ENCODE measurements at places on chromosomes 11 and 22.

DNA sequence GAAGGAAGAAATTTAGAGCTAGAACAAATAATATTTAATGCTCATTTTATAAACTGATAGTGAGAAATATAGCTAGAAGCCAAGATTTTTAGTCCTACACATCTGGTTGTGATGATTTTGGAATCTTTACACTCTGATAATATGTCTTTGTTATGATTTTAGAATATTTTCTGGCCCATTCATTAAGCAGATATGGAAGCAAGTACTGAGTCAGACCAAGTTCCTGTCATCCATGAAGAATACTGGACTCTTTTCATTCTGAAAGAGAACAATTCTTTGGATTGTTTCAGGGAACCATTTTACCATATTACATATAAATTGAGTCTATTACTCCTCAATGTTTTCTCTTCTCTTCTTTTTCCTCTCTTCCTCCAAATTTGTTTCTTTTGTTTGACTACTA, 227.4 kb downstream of the TMEM135 start:
- no peak for DNase-seq

DNA sequence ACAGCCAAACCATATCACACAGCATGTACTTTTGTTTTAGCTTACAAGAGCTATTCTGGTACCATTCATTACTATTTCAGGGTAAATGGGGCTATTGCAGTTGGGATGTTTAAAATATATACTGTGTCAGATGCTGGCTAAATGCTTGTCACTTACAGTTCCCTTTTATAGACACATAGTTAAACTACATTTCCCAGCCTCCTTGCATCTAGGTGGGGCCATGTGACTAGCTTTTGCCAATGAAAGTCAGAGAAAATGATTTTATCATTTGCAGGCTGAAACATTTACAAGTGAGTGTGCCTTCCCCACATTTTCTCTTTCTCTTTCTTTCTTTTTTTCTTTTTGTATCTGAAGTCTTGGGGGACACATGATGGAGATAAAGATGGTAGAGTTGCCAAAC, 7.8 kb upstream of the IFTAP start:
- DNase-seq: no peak

- DNase-seq: no peak
Measured at GRCh38 chr11:17526931-17527627, 17.1 kb downstream of the USH1C start.

- no peak for DNase-seq
Measured at GRCh38 chr22:37472418-37473006, 13.7 kb downstream of the MFNG start.

DNA sequence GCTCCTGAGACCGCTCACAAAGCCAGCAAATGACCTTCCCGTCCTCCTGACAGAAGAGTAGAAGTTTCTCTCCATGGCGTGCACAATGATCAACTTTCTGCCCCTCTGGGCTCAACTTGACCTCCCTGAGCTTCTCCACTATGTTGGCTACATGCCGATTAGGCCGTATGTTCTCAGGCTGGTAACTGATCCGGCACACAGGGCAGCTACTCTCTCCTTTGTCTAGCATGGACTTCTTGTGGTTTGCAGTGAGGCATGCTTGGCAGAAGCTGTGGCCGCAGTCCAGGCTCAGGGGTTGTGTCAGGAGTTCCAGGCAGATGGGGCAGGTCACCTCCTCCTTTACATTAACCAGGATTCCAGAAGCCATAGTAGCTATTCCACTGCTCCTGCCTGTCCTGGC, 5.1 kb downstream of the TRIM5 start:
- DNase-seq: no peak

GRCh38 chr11:74611369-74611861, 19.0 kb downstream of the POLD3 start:
- no peak for DNase-seq

DNA sequence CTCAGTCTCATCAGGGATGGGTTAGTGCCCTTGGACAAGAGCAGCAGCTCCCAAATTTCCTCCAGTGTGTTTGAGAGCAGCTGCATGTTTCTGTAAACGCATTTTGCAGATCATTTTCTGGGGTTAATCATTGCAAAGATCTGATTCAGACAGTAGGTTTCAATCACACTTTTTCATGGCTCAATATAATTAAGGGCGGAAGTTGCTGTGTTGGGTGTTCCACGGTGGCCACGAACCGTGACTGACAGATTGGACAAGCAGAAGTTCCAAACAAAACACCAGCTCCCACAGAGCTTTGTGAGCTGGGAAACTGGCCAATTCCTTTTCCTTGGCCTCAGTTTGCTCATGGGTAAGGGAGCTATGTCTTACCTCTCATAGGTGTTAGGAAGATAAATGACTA, 8.4 kb upstream of the RASSF10 start:
- no peak for DNase-seq

GRCh38 chr22:27386186-27386585, 415.4 kb downstream of the MN1 start:
- DNase-seq: no peak

DNA sequence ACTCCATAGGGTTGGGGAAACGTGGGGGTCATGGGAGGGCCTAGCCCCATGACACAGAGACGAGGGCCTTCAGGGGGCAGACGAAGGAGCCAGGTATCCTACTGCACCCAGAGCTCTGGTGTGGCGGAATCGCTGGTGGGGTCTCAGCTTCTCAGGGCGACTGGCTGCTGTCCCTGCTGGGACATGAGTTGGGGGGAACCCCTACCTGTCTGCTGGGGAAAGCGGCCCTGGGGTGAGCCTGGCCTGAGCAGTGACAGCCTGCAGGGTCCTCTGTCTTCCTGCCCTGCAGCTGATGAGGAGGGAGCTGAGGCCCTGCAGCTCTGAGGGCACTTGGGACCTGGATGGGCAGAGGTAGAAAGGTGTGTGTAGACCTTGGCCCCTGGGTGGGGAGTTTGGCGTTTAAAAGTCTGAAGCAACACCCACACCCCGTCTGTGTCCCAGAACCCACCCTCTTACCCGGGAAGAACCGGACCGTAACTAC, 33.6 kb upstream of the GRAMD4 start:
- no peak for DNase-seq

DNA sequence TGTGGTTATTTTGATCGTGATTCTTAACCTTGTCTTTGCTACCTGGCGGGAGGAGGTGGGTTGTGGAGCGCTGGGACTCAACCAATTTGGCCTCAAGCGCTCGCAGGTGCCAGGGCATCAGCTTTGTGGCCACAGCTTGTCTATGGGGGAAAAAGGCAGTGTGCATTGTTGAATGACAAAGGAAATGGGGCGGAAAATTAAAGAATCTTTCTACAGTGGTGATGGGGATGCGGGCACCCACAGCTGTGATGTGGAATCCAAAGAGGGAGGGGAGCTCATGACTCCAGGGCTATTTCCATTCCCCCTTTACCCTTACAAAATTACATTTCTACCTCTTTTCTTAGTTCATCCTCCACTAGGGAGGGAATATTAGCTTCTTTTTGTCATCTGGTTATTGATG, 1.1 kb downstream of the SLC6A5 start:
- DNase-seq: no peak

DNA sequence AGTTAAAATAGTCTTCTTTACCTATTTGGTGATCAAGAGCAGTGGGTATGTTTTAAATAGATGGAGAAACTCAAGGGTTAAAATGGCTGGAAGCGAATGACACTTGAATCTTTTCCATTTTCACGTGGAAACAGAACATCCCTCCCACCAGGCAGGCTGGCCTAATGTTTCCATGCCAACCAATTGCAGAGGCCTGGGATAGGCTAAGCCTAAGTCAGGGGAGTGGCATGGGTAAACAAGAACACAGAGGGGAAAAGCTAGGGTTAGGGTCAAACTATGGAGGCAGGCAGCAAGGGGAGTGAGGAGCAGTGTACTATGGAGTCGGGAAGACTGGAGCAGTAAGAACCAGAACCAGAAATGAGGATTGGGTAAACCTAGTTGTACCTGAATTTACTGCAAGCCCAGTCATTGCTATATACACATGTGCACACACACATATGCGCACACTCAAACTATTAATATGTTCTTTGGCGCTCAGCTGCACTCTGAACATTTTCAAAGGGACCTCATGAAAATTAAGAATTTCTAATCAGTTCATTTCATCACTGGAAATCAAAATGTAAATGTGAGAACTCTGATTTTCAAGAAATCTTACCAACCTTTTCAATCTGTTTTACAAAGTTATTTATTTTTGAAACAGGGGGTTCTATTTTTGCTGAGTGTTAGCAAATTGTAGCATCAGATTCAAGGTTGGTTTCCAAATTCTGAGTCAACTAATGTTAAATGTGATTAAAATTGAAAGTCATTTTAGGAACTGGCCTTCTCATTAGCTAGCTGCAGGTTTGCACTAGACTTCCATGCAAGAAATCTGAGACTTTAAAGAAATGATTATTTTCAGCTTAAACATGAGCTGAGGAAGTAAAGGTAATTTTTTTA, 327.0 kb upstream of the CCDC90B start:
- no peak for DNase-seq

DNA sequence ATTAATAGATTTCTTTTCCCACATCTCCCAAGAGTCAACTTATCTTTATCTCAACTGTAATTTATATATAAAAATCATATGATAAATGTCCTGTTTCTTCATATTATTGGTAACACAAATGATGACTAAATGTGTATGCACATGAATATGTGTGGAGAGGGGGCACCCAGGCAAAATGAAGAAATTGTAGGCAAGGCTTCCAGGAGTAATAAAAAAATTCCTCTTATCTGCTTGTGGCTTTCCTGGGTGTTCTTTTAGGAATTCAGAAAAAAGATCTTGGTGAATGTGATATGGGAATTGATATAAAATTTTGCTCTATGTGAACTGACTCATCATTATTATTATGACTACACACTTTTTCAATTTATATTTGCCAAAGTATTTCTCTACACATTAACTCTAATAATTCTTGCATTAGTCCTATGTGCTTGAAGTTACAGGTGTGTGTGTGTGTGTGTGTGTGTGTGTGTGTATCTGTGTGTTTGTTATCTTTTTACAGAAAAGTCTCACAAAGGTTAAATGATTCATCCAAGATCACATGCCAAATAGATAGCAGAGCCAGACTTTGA, 197.8 kb downstream of the SOX6 start:
- DNase-seq: no peak

GRCh38 chr11:91654686-91655085, 569.9 kb upstream of the FAT3 start:
- DNase-seq: no peak

DNA sequence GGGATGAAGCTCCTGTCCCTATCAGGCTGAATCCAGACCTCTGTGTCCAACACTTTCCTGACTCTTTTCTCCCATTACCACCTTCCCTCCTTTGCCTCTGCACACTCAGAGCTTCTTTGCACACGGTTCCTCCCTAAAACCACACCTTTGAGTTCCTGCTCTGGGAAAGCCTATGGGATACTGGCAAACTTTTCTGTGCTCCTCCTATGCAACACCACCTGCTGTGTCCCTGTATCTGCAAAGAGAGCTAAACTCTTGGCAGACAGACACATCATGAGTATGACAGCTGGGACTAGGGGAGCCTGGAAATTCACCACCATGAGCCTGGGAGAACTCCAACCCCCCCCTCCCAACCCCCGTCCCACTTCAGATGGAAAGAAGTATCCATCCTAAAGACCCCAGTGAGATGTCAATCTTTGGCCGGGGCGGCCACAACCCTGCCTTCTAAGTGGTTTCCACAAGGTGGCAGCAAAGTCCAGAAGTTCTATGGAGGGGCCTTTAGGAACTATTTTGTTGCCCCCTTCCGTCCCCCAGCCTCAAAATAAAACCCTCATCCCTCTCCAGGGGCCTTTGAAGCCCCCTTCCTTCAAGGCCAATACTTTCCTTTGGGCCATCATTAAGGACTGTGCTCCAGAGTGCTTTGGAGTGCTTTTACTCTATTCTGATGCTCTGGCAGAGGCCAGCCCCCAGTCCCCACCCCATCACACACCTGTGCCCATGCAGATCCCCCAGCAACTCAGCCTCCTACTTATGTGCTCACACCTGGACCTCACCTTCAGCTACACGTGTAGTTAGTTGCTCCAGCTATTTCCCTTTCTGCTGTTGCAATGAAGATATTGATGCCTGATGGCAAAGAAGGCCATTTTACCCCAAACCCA, 19.4 kb downstream of the HTR3A start:
- DNase-seq: no peak

DNA sequence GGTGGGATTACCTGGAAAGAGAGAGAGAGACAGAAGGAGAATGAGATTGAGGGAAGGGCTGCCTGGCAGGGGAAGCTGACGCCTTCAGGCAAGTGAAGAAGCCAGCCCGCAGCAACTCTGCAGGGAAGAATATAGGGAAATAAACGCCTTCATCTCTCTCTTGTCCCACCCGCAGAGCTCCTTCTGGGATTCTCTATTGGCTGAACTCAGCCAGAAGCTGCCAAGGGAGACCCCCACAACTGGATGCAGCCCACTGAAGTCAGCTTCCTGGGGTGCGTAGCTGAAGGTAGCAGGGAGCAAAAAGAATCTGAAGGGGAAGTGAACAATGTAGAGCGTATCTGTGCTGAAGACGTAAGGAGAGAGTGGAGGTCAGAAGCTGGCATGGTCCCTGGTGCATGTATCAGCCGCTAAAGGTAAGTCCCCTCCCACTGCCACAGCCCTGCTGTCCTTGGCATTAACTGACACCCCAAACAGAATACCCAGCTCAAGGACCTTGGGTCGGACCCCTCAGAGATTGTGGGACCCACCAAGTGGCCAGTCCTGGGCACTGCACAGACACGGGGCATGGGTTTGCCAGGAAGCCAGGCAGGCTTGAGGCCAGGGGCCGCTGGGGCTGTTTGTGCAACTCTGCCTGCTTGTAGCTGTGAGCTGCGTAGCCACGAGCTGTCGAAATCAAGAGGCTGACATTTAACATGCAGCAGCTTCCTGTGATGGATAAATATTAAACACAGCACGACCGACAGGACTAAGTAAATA, 469.9 kb downstream of the MN1 start:
- DNase-seq: no peak

DNA sequence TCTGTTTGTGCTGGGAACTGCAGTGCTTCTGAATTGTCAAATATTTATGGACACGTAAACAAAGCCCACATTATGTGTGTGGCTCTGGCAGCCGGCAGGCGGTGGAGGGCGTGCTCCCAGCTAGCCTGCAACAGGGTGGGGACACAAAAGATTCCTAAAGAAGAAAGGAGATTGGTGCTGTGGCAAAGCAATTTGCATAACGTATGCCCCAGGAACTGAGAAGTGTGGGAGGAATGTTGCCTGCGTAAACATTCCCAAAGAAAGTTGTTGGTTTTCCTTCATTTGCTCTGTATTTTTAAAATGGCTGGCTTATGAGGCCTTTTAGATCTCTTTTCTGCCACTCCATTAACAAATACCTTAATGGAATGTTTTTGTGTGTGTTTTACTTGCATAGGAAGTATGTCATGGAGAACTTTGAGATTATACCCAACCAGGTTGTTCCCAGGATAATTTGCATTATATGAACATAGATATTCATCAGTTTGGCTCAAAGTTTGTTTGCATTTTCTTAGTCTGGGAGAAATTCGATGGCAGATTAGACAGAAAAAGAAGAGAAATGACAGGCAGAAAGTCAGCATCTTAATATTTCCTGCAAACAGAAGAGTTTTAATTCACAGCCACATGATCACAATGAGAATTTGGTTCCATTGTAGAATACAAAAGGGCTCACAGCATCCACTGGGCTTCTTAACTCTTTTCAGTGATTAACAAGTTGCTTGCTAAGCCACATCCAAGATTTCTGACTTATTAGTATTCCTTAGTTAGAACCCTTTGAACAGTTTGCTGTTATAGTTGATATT, 41.8 kb upstream of the DLAT start:
- no peak for DNase-seq

Data from activated T-helper 1 cell treated with anti-CD3 and anti-CD28 coated beads, Interleukin-2, amount 50 U/mL, for 16 hours (primary cell).